NCI-H2227 treated with DMSO at 0.1 percent for 48 hours (cell line): ENCODE measurements at places on chromosomes 16 and 17.

DNA sequence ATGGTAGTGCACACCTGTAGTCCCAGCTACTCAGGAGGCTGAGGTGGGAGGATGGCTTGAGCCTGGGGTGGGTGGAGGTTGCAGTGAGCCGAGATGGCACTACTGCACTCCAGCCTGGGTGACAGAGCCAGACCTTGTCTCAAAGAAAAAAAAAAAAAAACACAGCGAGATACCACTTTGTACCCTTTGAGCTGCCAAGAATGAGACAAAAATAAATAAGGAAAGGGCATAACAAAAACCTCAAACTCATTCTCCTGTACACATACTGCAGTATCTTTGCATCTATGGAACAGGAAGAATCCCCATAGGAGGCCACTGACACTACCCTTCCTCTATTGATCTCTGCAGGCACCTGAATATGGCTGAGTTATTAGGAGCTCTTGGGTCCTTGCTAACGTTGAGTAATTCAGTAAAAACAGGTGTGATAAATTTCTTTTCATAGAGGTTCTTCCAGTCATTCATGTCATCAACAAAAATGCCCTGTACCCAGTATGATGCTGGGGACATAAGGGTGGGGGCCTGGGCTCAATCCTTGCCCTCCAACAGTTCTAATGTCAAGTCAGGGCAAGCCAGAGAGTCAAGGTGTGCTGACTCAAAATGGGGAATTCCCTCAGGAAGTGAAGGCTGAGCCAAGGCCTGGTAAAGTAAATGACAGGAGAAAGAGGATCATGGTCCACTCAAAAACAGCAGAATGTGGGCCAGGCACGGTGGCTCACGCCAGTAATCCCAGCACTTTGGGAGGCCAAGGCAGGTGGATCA, 26.9 kb downstream of the RANBP10 start:
- DNase-seq = no peak

GRCh38 chr16:804193-805048, 3.9 kb upstream of the GNG13 start:
- DNase-seq = no peak

DNA sequence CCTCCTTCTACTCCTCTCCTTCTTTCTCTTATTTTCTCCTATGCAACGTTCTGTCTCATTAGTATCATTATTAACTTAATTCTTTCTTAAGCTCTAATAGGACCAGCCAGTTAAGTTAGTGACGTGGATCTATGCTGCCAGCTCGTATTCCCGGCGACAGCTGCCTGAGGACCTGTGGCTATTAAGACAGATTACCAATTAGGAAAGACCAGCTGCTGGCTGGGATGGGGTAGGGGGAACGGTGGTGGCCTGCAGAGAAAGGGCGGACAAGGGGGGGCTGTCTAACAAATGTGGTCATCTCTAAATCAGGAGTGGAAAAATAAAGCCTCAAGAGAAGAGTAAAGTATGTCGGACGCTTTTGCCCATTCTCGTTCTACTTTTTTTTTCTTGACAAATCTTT, 770 bp upstream of the MYH3 start:
- DNase-seq = no peak

DNA sequence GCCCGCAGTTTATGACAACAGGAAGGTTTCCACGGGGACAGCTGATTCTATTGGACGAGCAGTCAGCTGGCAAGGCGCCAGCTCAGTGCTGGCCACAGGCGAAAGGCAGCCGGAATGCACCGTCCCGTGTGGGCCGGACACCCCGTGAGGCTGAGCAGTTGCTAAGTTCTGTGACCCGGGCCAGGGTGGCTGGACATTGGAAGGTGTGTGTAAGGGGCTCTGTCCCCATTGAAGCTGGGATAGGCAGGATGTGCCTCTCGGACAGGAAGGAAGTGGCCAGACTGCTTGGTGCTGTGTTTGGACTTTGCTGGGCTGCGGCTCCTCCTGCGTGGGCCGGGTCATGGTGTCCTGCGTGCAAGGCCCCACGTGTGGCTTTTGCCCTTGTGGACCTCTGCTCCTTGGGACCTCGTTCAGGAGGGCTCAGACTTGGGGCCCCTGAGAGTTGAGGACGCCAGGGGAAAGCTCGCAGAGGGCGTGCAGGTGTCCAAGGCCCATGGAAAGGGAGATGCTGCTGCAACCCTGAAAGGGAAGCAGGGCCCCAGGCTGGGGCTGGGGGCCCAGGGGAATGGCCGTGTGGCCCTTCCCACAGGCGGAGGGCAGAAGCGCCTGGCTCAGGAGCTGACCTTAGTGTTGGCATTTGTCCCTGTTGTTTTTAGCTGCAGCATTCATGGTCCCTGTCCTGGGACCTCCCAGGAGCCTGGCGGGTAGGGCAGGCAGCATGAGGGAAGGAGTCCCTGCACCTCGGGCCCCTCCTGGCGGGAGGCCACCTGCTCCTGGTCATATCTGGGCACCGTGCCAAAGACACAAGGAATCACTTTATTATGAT, 10.0 kb downstream of the BAIAP2 start:
- no peak for DNase-seq

- DNase-seq = no peak
Measured at GRCh38 chr16:19842426-19843157, 42.1 kb downstream of the GPRC5B start.

GRCh38 chr17:43832976-43833829, at the start of gene MPP3:
Gene MPP3 (minus strand): TSS chr17:43833146. CDS start chr17:43831906, 1,240 bp downstream.
- peak; percentile 75 for DNase-seq

DNA sequence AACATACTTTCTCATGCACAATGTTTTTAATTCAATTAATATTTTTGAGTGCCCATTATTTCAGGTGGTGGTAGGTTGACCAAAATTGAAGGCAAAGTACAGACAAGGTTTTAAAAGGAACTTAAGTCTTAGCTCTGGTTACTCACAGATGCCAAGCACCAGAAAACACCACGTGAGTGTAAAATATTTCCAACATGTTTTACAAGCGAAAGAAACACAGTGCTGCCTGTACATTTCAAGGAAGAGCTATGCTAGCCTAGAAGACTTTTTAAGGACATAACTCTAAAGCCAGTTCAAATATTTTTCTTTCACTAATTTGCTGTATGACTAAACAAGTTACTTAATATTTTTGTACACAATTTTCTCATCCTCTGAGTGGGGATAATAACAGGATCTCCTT, 736.4 kb upstream of the GOT2 start:
- no peak for DNase-seq

GRCh38 chr17:80725517-80725916, 180.9 kb downstream of the RPTOR start:
- no peak for DNase-seq

DNA sequence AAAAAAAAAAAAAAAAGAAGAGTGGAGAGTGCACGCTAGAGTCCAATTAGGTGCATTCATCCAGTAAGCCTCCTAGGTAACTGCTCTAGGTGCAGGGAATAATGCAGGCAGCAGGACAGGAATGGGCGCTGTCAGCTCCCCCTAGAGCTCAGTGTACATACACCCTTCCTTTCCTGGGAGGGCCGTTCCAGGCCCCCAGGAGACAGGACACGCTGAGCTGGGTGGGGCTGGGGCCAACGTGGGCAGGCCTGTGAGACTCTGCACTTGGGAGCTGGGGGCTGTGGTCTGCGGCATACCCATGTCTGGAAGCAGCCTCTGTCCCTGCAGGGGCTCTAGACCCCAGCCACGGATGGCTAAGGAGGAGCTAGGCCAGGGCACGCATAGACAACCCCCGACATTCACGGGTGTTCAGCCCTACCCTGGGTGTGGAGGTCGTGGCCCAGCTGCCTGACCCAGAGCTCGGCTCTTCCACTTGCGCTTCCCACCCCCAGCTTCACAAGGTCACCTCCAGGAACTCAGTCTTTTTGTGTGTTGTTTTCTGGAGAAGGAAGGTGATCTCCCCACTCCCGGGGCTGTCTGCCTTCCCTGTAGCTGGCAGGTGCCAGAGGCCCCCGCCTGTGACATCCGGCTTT, 1.0 kb upstream of the ANTKMT start:
- DNase-seq = peak; percentile 26

DNA sequence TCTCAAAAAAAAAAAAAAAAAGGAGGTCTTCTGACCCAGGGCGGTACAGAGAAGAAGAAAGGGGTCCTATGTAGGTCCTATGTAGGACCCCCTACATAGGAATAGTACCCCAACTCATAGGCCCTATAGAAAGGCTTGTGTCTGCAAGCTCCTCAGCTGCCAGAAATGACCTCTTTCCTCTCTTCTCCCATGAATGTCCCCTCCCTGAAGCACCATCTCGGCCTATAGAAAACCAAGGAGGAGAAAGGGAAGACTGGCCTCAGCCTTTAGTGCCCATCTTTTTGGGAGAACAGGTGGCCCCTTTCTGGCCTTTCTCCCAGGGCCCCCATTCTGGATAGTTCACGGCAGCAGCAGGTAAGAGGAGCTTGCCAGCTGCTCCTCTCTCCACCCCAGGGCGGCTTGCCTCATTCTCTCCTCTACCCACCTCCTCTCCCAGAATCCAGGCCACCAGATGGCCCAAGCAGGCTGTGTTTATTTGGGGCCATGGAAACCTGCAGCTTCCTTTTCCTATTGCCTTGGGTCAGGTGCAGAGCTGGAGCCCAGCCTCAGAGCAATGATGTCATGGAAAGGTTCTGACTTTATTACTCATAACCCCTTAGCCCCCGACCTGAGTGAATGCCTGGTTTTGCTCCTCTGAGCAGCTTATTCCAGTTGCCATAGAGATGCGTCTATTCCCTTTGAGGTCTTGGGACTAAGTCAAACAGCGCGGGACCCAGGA, 1.6 kb upstream of the MRPL58 start:
- no peak for DNase-seq

DNA sequence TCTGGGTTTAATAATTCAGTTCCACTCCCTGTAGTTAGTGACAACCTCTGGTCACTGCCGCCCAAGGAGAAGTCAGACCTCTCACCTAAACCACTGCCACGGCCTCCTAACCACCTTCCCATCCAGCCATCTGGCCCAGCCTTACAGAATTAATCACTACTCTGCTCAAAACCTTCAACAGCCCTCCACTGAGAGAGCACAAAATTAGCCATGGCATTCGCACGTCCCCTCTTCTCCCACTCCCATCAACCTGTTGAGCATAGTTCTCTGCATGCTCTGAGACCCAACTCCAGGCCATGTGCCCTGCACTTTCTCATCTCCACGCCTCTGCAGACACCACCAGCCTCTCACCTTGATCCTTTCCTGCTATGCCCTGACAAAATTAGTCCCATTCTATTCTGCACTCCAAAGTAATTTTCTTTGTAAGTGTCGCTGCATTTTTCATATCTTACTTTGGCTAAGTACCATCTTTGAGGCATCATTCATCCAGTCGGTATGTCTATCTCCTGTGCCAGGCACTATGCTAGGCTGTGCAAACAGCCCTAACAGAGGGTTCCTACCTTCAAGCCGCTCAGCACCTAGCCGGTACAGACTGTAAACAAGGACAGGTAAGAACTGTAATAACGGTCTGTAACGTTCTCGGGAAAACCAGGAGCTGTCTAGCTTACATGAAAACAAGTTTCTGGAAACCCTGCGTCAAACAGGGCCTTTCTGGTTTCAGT, 963 bp downstream of the COPRS start:
- no peak for DNase-seq

GRCh38 chr17:43543300-43543699, 2.8 kb downstream of the ETV4 start:
- no peak for DNase-seq

DNA sequence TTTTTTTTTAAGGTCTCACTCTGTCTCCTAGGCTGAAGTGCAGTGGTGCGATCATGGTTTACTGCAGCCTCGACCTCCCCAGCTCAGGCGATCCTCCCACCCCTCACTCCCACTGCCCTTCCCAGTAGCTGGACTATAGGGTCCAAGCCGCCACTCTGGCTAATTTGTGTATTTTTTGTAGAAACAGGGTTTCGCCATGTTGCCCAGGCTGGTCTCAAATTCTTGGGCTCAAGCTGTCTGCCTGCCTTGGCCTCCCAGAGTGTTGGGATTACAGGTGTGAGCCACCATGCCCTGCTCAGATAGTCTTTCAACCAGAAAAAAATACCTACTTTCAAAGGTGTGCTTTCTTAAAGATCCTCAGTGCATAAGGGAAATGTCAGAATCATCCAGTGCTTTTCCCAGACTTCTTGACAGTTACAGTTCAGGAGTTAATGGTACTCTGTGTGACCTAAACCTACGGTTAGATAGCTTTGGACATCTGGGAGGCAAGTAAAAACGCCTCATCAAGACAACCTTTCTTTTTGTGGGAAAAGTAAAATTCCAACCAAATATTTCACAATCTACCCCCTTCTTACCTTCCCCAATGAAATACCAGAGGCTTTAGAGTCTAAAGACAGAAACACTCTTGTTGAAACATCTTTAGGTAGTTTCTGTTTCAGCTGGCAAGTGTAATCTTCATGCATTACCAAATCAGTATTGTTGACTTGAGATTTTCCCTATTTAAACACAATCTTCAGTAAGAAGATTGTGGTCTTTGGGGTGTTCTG, 6.8 kb downstream of the RSPRY1 start:
- DNase-seq = no peak

- DNase-seq = no peak
Measured at GRCh38 chr16:55016515-55016914, 85.8 kb downstream of the IRX5 start.

DNA sequence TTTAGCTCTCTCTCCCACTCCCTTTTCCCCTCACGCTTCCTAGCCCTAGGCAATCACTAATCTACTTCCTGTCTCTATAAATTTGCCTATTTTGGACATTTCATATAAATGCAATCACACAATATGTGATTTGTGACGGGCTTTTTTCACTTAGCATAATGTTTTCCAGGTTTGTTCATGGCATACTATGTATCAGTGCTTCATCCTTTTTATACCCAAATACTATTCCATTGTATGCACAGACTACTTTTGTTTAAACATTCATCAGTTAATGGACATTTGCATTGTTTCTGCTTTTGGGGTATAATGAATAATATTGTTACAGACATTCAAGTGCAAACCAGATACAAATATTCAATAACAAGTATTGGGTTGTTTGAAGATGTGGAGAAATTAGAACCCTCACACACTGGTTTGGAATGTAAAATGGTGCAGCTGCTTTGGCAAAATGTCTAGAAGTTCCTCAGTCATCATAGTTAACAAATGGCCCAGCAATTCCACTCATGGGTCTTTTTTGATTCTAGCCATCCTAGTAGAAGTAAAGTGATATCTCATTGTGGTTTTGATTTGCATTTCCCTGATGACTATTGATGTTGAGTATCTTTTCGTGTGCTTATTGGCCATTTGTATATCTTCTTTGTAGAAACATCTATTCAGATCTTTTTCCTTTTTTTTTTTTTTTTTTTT, 67.7 kb downstream of the TBX4 start:
- DNase-seq = no peak

GRCh38 chr16:88649924-88650748, 717 bp downstream of the CYBA start:
- DNase-seq = no peak

- no peak for DNase-seq
Measured at GRCh38 chr17:61689610-61690180, 98.7 kb upstream of the NACA2 start.

- no peak for DNase-seq
Measured at GRCh38 chr16:50677351-50677750, 3.8 kb downstream of the SNX20 start.

- DNase-seq = no peak
Measured at GRCh38 chr17:17577373-17577772, 14.1 kb downstream of the PEMT start.

DNA sequence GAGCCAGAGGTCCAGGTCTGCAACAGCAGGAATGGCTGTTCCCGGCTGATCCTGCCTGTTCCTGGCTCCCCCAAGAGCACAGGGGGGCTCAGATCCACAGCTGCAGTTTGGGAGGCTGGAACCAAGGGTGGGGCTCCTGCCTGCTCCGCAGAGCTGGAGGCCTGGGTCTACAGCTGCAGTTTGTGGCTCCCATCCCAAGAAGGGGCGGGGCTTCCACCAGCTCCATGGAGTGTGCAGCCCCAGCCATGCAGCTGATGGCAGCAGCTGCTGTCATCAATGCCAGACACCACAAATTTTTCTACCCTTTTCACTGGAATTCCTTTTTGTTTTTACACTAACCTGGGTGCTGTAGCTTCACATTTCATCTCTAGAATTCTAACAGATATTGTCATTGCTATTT, 135.4 kb upstream of the KIF2B start:
- DNase-seq = no peak
